CD4-positive, alpha-beta T cell (primary cell): ENCODE measurements at places on chromosomes 11 and 22.

- DNase-seq, result no peak
Measured at GRCh38 chr11:121295246-121296029, 2.9 kb downstream of the SC5D start.

GRCh38 chr11:8386134-8386864 lies 122.6 kb upstream of the LMO1 start:
- no peak for DNase-seq

- no peak for DNase-seq
Measured at GRCh38 chr11:3165916-3166267, 782 bp upstream of the OSBPL5 start.

DNA sequence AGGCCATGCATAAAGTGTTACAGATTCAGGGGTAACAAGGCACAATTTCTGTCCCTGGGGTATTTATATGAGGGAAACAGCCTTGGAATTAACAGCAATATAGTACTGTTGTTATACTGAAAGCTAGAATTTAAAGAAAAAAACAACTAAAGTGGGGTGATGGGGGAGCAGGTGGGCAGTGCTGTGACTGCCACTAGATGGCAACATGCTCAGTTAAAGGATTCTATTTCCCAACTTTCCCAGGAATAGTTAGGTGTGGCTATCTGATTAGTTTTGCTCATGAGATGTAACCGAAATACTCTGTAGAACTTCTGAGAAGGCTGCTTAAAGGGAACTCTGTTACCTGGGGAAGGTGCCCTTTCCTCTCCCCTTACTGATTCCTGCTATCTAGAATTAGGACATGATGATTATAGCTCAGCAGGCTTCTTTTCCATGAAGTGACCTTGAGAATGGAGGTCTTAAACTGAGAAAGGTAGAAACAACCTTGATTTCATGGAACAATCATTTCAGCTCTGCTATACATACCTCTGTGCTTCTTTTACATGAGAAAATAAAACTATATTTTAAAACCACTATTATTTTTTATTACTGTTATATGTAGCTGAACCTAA lies 102.6 kb downstream of the RELT start:
- no peak for DNase-seq

- no peak for DNase-seq
Measured at GRCh38 chr22:35464399-35464798, 64.5 kb downstream of the MCM5 start.

GRCh38 chr22:32354360-32355351 lies 3.0 kb upstream of the RFPL3 start:
- DNase-seq, result no peak
